ENCODE measurements at places on chromosomes 11 and 22.
A peak's percentile ranks its signal among the peaks of the same experiment; 100 is the strongest.

- no peak for DNase-seq
These were observed 377.3 kb upstream of the CCDC90B start for GRCh38 chr11:83663446-83663845.

GRCh38 chr22:20964799-20965103, 2.3 kb upstream of the AIFM3 start:
- no peak for DNase-seq

DNA sequence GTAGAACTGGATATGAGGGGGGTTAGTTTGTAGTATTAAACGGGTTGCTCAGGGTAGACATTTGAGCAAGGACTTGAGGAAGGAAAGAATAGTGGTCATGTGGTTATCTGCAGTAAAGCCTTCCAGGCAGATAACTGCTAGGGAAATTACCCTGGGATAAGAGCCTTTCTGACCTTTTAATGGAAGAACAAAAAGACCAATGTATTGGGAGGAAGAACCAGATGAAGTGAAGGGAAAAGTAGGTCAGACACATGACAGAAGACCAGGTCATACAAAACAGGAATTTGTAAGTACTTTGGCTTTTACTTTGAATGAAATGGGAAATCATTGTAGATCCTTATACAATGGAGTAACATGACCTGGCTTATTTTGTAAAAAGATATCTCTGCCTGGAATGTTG, 241.9 kb upstream of the CTSC start:
- DNase-seq, result no peak

- no peak for DNase-seq
These were observed 37.0 kb downstream of the MUC2 start for GRCh38 chr11:1111545-1112212.

DNA sequence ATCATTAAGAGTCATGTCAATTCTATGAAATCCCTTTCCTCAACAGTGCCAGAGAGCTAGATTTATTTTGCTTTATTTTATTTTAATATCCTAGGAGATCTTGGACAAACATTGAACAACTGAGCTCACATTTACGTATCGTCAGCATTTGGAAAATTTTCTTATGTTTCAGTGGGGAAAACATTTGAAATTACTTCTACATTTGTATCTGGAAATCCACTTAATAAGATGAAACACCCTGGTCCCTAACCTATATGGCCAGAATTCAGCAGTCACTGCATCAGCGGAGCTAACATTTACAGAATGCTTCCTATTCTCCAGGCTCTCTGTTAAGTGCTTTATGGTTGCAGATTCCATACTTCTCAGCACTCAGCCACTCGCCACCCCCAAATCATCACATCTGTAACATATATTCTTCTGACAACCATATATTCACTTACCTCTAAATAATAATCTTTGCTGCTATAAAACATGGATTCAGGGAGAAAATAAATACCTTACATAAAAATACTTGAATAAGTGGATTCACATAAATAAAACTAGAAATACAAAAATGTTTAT, 773.9 kb downstream of the JRKL start:
- no peak for DNase-seq

DNA sequence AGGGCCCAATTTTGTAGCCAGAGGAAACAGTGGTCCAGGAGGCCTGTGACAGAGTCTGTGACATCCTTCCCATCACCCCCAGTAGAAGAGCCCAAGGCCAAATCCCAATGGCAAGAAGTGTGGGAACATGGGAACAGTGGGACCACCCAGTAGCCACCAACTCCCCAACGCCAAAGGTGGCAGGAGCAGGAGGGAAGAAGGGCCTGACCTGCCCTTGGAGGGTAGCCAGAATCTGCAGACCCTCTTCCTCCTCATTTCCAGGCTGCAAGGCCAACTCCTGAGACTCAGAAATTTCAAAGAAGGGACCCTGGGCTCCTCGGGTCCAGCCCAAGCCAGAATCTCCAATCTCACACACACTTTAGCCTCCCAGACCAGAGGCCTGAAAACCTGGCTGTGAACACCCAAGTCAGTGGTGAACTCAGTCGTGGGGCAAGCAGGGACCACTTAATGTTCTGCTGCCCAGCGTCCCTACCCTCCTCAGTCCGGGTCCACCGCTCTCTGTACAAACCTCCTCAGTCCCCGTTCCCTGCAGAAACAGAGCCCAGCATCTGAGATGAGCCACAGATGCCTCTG, 6.2 kb downstream of the RAB3IL1 start:
- DNase-seq, result no peak

GRCh38 chr11:24093375-24093774, 403.5 kb upstream of the LUZP2 start:
- no peak for DNase-seq

- DNase-seq, result no peak
These were observed 41.5 kb downstream of the SHANK2 start for GRCh38 chr11:71210861-71211260.

DNA sequence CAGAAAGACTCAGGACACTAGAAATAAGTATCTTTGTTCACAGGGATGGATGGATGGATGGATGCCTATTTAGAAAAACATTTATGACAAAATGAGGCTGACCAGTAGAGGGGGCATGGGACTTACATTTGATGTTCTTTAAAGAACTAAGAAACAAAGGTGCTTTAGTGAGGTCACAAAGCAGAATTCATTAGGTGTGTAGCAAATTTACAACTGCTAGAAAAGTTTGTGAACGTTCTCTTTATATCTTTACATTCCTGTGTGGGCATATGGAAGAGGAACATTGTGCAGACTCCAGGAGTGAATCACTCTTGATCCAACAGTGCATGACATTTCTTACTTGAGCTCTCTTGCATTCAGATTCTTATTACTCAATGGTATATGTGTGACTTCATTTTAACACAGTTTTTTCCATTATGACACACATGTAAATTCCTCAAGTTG, 15.8 kb upstream of the SIK2 start:
- peak; percentile 77 for DNase-seq

GRCh38 chr11:6693342-6694228, 10.4 kb upstream of the MRPL17 start:
- peak; percentile 30 for DNase-seq

- no peak for DNase-seq
These were observed 147.6 kb downstream of the MIAT start for GRCh38 chr22:26804911-26805539.

DNA sequence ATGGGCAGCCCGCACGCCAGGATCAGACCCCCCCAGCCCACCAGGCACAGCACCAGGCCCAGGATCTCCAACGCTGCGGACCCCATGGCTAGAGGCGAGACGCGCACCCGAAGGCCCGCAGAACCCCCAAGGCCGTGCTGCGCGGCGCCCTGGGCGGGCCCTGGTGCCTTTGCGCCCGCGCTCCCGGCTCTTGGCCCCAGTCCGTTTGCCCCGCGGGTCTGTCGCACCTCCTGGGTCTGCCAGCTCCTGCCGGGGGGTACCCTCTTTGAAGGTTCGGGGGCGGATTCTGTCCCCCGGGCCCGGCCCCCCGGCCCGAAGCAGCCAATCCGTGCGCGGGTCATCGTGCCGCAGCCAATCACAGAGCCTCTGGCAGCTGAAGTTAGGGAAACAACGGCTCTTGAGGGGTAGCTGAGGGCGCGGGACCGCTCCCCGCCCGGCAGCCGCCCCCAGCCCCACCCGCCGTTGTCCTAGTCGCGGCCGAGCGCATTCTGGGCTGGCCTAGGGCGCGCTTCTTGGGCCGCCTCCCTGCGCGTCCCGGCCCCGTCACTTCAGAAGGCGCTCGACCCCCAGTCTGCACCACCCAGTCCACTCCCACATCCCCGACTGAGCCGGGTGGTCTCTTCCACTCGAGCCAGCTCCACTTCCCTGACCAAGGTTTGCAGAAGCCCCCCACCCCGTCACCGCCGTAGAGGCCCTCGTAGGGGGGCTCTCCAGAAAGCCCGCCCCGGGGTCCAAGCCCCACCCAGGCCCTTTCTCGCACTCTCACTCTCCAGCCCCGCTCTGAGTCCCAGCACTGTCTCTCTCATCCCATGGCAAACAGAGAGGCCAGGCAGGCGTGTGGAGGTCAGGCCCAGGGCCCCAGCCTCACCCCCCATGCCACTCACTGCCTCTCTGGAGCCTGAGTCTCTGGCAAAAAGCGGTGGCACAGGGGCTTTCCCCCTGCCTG, at the start of gene CLDN5:
CLDN5 (minus strand) TSS at position 241 of the 946 bp plus-strand sequence; CDS start at position 86, 155 bp downstream.
- no peak for DNase-seq

DNA sequence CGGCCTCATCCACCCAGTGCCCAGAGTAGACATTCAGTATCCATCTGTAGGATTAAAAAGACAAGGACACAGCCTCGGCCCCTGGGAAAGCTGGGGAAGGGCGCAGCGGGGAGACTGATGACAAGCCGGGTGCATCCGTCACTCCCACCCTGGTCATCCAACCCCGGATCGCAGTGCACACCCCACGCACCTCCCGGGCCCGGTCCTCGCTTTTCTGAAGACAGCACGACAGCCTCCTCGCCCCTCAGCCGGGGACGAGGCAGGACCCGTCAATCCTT, 1.1 kb downstream of the FCHSD2 start:
- DNase-seq, result no peak

DNA sequence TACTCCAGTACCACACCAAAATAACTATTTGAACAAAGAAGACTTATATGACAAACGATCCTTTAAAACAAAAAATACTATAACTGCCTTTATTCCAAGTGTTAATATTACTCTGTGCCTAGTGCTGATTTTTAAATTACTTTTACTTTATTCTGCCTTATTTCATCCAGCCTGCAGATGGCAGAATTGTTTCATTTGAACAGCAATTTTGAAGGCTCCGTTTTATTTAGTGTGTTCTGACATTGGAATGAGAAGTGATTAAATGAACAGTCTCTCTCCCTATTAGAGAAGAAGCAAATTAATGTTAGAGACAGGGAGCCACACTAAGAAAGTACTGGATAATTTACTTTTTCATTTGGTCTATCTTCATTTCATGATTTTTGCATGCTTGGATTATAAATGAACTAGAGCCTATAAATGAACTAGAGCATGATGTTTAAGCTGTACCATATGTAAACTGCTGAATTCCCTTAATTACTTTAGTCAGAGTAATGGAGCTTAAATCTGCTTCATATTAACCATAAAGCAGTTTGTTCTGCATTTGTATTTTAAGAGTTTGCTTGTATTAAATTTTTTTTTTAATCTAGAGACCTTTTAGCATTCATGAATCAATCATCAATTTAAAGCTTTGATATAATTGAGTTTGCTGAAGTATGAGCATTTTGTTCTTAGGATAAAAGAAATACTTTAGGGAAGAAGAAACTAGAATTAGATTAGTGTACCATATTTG, 9.8 kb downstream of the PDHX start:
- no peak for DNase-seq

- DNase-seq, result no peak
These were observed 108.2 kb downstream of the SIK3 start for GRCh38 chr11:116990061-116990473.

GRCh38 chr22:23399367-23400285, 180.5 kb downstream of the IGLL1 start:
- DNase-seq, result no peak

DNA sequence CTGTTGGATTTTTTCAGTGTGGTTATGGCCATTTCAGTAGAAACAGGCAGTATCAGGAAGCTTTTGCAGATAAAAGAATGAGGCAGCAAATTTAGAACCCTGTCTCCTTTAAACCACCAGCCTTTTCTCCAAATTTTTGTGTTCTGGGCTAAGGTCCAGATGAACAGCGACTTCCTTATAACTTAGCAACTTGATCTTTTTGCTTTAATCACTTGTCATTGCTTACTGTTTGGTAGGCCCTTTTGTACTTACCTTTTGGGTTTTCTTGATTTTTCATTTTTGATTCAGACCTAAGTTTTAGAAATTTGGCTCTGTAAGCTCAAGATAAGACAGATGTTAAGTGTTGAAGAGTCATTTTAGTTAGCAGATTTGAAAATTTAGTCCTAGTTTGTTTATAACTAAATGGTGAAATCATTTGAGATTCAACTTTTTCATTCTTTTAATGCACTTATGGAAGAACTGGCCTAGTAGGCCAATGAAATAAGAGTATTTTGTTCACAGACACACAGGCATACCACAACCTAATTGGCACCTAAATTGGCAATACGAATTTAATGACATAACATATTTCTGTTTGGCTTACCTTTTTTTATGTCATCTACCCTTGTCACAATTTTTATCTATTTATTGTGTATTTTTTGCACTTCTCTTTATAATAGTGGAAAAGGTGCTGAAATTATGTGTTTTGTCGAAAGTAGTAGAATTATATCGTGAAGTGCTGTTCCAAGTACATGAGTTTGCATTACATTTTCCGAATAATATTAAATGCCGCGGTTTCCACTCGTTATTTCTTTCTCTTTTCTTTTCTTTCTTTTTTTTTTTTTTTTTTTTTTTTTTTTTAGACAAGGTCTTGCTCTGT, 2.1 kb downstream of the RTN3 start:
- no peak for DNase-seq

DNA sequence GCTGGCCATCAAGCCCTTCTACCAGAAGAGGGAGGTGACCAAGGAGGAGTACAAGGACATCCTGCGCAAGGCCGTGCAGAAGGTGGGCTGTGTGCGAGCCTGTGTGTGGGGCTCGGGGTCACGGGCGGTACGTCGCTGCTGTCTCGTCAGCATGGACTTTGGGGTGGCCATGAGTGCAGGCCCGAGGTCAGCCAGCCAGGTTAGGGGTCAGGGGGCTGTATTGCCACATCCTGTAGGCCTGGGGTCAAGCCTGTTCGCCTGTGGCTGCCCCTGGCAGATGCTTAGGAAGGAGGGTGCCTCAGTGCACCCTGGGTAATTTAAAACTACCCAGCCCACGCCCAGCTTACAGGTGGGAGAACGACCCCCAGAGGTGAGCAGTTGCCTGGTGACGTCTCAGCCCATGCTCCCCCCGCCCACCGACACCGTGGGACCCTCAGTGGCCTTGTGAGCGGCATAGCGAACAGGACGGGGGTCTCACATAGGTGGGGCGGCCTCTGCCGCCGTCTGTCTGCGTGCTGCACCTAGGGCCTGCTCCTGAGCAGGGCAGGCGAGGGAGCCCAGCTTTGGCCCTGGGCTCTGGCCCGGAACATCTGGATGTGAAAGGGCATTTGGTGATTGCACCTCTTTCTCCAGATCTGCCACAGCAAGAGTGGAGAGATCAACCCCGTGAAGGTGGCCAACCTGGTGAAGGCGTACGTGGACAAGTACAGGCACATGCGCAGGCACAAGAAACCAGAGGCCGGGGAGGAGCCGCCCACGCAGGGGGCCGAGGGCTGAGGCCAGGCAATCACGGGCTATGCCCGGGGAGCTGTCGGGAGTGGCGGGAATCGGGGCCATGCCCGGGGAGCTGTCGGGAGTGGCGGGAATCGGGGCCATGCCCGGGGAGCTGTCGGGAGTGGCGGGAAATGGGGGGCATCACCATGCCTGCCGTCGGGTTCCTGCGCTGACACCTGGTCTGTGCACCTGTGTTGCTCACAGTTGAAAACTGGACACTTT, 4.5 kb downstream of the IRF7 start:
- peak; percentile 21 for DNase-seq

DNA sequence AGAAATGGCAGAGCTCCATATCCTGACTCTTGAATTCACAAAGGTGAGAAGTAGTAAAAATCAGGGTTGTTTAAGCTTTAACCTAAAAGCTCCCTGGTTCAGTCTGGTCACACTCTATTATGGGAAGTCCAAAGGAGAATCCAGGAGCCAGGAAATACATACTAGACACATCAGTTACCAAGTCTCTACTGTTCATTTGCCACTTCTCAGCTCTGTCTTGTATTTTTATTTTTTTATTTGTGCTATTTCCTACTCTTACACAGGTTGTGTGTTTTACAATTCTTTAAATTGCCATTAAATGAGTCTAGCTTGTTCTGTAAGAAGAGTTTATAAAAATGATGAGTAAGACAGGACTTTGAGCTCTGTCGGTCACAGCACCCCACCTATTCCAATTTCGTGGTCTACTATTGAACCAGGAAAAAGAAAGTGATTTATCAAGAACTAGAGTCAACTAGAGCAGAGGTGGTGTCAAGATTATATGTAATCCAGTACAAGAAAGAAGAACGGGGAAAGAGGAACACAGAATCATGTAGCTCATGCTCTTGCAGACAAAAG, 9.7 kb downstream of the MS4A12 start:
- DNase-seq, result no peak

GRCh38 chr11:22730319-22730718, 63.9 kb downstream of the GAS2 start:
- no peak for DNase-seq

All from CD8-positive, alpha-beta T cell (primary cell).